ENCODE measurements at places on chromosomes 12 and 14. TPM values are rescaled to one million over a fixed set of nuclear protein-coding genes. Genes with fewer than 3 reads are reported as not detected.

GRCh38 chr12:109444259-109444658, 32.8 kb downstream of the KCTD10 start:
- no peak for DNase-seq
- H3K4me3 ChIP-seq, result no peak overlapping the region
- H3K4me1 ChIP-seq, result no peaks in the 10 kb centered on the region
- H3K27ac ChIP-seq, result no peak overlapping the region
- H3K36me3 ChIP-seq, result no peaks in the 10 kb centered on the region
- H3K27me3 ChIP-seq, result no peaks in the 10 kb centered on the region

DNA sequence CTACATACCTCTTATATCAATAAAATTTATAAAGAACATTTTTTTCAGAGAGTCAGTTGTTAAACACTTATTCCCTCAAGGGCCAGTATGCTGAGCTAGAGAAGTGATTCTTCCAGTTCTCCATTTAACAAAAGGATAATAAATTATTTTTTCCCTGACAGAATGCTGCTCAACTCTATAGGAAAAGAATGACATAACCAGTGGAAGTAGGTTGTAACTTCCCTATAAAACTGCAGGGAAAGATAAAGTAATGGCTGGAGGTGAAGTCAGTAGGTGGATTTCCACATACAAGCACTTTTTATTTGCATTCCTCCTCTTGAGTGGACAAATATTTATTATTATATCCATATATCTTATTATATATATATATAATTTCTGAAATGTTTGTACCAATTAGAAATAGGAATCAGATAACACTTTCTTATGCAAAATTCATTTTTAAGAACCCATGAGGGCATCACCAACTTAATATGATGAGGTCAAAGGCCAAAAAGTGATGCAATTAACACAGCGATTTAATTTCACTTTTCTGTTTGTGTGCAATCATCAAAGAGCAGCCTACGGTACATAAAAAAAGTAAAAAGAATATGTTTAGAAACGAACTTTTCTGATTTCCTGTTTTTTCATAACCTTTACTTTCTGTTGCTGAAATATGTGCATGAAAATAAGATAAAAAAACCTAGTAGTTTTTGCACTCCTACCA, 175.3 kb downstream of the PRKD1 start:
- H3K36me3 ChIP-seq, result no peaks in the 10 kb centered on the region
- H3K27me3 ChIP-seq, result no peaks in the 10 kb centered on the region
- no peaks in the 10 kb centered on the region for H3K4me1 ChIP-seq
- DNase-seq, result no peak
- H3K27ac ChIP-seq, result no peak overlapping the region

Gene TNS2
- total RNA-seq, result 64.0 TPM

DNA sequence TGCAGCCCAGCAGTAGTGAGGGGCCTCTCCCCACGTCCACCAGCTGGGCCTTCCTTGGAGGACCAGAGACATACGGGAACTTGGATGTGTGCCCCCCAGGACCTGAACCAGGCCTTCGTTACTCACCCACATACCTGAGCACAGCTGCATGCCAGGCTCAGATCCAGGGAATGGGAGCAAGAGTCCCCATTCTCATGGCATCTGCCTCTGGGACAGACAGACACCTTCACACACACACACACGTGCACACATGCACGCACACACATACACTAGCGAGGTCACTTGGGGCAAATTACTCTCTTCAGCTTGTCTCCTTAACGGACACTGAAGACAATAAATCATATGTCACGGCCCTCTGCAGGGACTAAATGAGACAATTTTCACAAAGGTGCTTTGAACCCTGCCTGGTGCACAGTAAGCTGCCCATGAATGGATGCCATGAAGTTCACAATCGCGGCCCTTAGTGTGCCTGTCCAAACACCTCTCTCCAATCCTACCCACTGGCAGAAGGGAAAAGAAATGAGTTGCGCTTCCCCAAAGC, 5.7 kb downstream of the SCARB1 start:
- H3K4me3 ChIP-seq, result no peak overlapping the region
- H3K27me3 ChIP-seq, result no peaks in the 10 kb centered on the region
- H3K4me1 ChIP-seq, result peaks cover 9% of the 10 kb centered on the region
- no peak for DNase-seq
- H3K27ac ChIP-seq, result no peak overlapping the region

GRCh38 chr12:77941401-77941800, 110.7 kb downstream of the NAV3 start:
- H3K4me1 ChIP-seq, result no peaks in the 10 kb centered on the region
- no peak for DNase-seq
- no peak overlapping the region for H3K4me3 ChIP-seq

Gene ENDOU
- total RNA-seq, result 0.28 TPM

Gene MGST1
- 85.6 TPM for total RNA-seq

GRCh38 chr12:106178562-106178961, 39.8 kb upstream of the NUAK1 start:
- H3K36me3 ChIP-seq, result no peaks in the 10 kb centered on the region
- no peak overlapping the region for H3K4me3 ChIP-seq
- no peaks in the 10 kb centered on the region for H3K4me1 ChIP-seq
- peak overlapping the region; percentile 87 for H3K27ac ChIP-seq

- no peak for DNase-seq
- H3K27ac ChIP-seq, result no peak overlapping the region
- H3K27me3 ChIP-seq, result no peaks in the 10 kb centered on the region
Measured at GRCh38 chr12:40970320-40970907, 217.7 kb upstream of the PDZRN4 start.

Gene FAM222A
- 3.5 TPM for total RNA-seq

Gene TAMALIN
- 30.8 TPM for total RNA-seq

- no peaks in the 10 kb centered on the region for H3K36me3 ChIP-seq
- H3K4me3 ChIP-seq, result no peak overlapping the region
- DNase-seq, result no peak
- H3K4me1 ChIP-seq, result no peaks in the 10 kb centered on the region
- no peak overlapping the region for H3K27ac ChIP-seq
- H3K27me3 ChIP-seq, result no peaks in the 10 kb centered on the region
Measured at GRCh38 chr14:35438910-35439713, 34.6 kb upstream of the NFKBIA start.

GRCh38 chr12:95862038-95862437, 3.3 kb downstream of the SNRPF start:
- DNase-seq, result no peak
- no peaks in the 10 kb centered on the region for H3K36me3 ChIP-seq
- no peak overlapping the region for H3K4me3 ChIP-seq
- no peak overlapping the region for H3K27ac ChIP-seq
- no peaks in the 10 kb centered on the region for H3K27me3 ChIP-seq
- no peaks in the 10 kb centered on the region for H3K4me1 ChIP-seq

DNA sequence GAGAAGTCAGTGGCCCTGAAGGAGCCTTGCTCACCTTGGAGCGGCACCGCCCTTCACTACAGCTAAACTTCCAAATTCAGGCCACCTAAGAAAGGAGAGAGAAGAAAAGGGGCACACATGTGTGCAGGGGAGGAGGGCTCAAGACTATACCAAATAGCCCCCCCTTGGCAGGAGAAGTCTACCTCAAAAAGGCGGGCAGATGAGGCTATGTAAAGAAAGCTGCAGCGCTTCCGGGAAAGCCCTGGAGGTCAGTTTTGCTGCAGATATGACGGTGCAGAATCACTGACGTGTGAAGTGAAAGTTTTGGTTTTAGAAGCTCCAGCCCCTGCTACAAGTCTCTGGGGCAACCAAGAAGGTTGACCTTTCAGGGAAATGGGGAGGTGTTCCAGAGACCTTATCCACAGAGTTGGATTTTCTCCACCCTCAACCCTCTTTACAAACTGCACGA, 48.2 kb upstream of the PNMA1 start:
- no peak overlapping the region for H3K4me3 ChIP-seq
- H3K27ac ChIP-seq, result peak overlapping the region; percentile 95
- peaks cover 42% of the 10 kb centered on the region for H3K4me1 ChIP-seq
- no peaks in the 10 kb centered on the region for H3K27me3 ChIP-seq
- no peaks in the 10 kb centered on the region for H3K36me3 ChIP-seq
